ENCODE measurements at places on chromosomes 5 and 9.

DNA sequence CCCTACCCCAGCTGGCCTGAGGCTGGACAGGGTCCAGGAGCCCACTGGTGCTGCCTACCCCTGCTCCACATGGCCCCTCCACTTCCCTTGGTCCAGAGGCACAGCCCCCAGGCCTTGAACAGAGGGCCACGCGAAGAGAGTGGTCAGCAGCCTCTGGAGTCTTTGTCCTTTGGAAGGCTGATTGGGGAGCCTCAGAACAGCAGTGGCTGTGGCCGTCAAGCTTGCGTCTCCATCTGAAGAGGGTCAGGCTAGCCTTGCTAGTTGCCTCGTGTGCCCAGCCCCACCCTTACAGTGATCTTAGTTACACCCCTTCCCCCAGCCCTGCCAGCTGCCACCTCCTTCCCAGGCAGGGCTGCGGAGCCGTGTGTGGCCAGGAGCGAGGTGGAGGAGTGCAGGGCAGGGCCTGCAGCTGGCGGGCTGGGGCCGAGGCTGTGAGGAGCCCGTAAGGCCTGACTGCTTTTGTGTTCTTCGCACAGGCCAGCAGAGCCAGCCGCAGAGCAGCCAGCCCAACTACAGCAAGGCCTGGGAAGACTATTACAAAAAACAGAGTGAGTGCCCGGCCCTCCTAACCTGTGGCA is 30.1 kb upstream of the PRDM12 start:
- no peak for DNase-seq

DNA sequence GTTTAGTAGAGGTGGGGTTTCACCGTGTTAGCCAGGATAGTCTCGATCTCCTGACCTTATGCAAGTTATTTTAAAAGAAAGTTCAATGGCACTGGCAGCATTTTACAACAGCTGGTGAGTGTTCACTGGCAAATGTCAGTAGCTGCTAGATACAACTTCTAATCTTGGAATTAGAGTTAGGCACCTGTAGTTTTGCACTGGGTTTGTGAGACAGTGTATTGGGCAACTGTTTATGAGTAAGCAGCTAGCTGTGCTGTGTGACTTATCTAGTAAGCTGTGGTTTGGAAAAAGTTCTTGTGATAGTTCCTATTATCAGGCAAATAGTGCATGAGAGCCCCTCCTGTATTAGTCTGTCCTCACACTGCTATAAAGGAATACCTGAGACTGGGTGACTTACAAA is 61.5 kb downstream of the UBE2QL1 start:
- no peak for DNase-seq

DNA sequence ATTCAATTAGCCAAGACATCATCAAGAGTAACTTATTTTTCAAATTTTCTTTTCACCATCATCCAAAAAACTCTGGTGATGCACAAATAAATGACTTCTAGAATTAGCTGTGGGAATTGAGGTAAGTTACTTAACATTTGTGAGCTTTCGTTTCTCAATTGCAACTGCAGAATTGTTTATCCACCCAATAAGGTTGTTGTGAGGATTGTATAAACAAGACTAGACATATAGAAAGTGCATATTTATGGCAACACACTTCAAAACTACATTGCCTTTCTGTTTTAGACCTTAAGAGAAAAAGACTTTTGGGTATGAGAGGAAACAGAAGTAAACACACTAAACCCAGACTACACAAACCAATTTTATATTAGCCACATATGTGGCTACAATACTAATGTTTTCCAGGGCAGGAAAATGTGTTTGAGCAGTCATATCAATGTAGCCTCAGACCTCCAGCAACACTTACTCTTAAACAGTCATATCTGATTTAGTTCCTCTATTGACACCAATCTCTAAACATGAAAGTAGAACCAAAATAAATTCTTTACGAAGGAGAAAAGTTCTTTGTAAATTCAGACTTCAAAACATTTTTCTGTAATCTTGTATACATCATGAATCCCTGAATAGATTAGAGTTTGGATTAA is 488.0 kb upstream of the CYLC2 start:
- DNase-seq = no peak

GRCh38 chr5:147371290-147371689 is 136.5 kb downstream of the STK32A start:
- DNase-seq = no peak

GRCh38 chr5:147415651-147416050 is 94.2 kb downstream of the DPYSL3 start:
- DNase-seq = no peak

All from muscle of leg (tissue), 16 donors.